ENCODE measurements at places on chromosomes 11 and 22. TPM values are rescaled to one million over a fixed set of nuclear protein-coding genes. Genes with fewer than 3 reads are reported as not detected.

- peak; percentile 12 for DNase-seq
Measured at GRCh38 chr22:29480512-29481264, 670 bp downstream of the NEFH start.

GRCh38 chr11:128941110-128941509 is 1.6 kb downstream of the TP53AIP1 start:
- DNase-seq = no peak

GRCh38 chr11:105774899-105775298 is 165.0 kb downstream of the GRIA4 start:
- no peak for DNase-seq

Gene MAJIN
- total RNA-seq = not detected

GRCh38 chr22:27885977-27886842 is 32.8 kb downstream of the PITPNB start:
- no peak for DNase-seq

DNA sequence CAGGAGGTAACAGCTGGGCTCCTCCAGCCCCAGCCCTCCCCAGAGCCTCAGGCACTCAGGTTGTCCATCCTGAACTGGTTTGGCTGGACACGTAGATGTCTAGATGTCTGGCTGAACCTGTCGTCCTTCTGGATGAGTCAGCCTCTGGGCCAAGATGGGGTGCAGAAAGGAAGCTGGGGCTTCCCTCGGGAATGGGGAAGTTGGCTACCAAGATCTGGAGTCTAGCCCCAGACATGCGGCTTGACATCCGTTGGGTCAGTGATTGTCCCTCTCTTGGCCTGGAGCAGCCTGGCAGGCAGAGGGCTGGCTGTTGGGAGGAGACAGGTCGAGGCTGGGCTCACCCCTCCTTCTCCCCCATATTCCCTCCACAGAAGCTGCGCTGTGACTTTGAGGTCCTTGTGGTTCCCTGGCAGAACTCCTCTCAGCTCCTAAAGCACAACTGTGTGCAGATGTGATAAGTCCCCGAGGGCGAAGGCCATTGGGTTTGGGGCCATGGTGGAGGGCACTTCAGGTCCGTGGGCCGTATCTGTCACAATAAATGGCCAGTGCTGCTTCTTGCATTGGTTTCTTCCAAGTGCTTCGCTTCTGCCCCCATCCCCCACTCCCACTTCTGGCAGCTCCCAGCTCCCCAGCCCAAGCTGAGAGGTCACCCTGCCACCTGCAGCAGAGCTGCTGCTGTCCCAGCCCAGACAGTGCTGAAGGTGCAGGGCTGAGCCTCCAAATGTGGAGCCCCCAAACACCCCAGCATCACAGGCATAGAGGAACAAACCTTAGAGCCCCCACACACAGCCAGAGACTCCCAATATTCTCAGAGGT is 1.3 kb downstream of the CST6 start:
- DNase-seq = no peak

DNA sequence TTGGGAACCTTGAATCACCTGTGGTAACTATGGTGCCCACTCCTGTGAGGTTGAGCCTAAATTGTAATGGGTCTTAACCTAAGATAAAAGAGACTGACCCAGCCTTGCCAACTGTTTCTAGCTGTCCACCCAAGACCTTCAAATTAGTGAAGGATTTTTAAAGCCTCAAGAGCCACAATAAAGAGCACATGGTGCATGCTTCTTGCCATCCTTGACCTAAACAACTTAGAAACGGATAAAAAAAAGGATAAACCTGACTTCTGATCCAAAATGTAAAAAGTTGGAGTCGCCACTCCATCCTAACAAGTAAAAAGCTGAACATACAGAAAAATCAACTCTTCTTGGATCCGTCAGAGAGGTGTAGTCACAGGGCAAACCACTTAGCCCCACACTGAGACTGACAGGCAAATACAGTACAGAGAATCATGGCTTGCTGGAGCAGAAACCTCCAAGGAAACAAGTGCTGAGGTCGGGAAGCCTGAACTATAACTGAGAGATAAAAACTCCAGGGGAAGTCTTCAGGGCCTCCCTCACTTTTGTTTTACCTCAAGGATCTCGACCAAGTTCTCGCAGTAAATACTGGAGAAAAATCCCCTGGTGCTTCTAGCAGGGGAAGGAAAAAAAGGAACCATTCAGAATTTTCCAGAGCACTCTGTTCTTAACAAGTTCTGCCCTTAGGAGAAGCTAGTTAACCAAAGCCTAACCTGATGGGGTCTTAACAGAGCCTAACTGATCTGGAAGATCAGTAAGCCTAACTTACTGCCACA is 16.3 kb downstream of the ENTHD1 start:
- DNase-seq = no peak

All from mucosa of gallbladder (tissue), 1 donor.